ENCODE measurements at places on chromosomes 1 and 21.

GRCh38 chr1:67687198-67687545, 2.2 kb downstream of the GADD45A start:
- DNase-seq = no peak

DNA sequence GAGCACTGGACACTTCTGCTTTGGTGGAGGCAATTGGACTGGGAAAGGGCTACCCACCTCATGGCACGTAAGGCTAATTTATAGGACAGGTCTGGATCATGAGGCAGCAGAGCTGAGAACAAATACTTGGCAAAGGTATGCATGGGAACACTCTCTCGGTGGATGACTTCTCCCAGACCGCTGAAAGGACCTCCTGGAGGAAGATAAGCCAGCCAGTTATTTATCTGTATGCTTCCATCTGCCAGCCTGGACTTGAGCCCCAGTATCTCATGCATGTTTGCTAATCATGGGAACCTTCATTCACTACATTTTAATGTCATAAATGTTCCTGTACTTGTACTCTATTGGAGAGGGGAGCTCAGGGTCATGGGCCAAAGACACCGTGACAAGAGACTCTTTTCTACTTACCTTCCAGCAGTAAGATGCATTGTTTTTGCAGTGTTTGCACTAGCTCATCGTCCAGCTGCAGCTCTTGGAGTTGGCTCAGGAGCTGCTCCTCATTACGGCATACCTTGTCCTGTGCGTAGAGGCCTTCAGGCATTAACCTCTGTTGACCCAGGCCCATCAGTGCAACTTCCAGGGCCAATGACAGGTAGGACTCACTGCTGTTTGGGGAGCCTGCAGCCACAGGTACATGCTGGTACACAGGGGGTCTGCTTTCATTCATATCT, 23.7 kb downstream of the UROD start:
- DNase-seq = no peak

- DNase-seq = no peak
Measured at GRCh38 chr1:5828308-5828935, 163.8 kb downstream of the NPHP4 start.

DNA sequence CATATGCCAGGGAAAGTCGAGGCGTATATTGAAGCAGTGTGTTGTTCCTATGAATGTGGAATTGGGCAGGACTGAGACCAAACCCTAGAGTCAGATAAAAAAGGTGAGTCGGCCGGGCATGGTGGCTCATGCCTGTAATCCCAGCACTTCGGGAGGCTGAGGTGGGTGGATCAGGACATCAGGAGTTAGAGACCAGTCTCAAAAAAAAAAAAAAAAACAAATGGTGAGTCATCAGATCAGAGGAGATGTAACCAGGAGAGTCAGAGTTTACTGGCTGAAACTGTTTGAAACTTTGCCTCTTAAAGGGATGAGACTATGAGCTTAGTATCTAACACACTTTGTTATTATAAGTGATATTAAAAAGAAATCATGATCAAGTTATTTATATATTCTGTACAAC, 26.4 kb upstream of the SYCP1 start:
- DNase-seq = no peak

- DNase-seq = no peak
Measured at GRCh38 chr1:168918860-168919741, 187.4 kb upstream of the ATP1B1 start.

Data from sigmoid colon (tissue), 7 donors.